Effector CD8-positive, alpha-beta T cell (primary cell): ENCODE measurements at places on chromosomes 3 and 15.

DNA sequence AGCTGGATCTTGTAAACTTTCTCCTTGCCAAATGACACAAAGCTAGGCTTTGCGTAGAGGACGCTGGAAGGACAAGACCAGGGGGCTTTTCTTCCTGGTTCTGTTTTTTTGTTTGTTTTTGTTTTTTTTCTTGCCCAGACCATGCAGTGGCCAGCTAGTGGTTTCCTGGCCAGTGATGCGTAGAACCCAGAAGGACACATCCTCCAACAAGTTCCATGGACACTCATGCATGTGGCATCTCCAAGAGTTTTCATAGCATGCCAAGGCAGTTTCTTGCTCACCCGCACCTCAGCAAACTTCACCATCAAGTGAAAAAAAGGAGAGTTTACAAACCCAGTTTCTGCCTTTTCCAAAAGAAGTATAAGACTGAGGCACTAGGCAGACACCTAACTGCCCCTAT is 46.1 kb upstream of the TMCO5A start:
- DNase-seq = no peak

GRCh38 chr3:55771503-55771902 is 284.4 kb upstream of the WNT5A start:
- DNase-seq = no peak

DNA sequence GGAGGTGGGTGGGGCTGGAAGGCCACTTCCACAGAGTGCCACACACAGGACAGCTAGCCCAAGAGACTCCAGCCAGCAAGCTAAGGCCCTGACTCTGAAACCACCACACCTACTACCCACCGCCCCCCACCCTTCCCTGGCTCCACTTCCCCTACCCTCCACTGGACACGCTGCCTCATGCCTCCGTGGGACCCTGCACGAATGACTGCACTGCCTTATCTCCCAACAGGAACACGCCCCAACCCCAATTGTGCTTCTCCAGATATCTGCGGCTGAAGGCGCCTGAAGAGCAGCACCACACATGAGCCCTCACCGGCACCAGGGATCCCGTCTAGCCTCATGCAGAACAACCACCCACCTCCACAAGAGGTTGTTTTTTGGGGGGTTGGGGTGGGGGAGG is 2.7 kb downstream of the LINGO1 start:
- DNase-seq = no peak

DNA sequence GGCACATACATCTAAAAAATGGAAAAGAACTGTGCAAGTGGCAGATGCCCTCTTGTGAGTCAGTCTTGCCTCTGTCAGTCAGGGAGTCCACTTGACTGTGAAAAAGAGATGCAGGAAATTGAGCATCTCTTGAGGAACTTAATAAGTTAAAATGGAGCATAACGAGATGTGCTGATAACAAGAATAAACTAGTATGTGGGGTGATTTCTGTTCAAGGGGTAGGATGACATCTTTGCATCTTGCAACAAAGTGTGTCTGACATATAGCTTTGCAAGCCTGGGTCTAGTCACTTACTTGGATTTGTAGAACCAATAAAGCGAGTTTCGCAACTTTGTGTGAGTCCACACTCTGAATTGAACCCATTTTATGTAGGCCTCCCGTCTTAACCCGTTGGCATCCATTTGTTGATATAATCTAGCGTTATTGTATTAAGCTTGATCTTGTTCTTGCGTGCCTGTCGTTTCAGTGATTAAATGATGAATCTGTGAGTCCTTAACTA is 2.2 kb downstream of the USP3 start:
- no peak for DNase-seq

DNA sequence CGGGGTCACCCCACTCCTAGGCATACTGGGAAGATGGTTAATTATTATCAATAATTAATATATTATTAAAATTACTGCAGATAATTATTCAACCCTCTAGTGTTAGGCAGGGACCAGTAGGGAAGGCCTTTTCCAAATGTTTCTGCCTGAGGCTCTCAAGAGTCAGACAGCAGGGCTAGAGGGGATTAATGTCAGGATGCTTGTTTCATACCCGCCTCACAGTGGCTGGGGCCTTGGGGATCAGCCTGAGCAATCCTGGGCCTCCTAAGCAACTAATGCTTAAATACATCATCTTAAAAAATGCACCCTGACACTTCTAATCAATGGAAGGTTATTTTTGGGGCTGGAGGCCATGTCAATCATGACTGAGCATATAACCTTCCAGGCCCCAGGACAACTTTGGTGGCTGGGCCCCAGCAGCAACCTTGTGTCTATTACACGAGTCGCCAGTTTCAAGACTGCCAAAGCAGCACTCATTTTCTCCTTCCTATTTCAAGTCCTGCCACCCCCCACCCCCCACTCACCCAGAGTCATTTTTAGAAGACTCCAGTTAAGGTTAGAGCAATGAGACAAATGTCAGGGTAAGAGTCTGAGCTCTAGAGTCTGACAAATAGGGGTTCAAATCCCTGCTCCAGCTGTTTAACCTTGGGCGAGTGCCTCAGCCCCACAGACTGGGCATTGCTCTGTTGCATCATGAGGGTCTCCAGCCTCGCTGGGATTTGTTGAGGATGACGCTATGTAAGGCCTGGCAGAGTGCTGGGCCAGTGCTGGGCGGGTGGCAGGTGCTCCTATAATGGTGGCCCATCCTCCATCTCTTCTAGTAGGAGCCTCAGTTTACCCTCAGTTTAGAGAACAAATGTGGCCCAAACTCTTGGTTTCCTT is 6.1 kb downstream of the AMOTL2 start:
- DNase-seq = no peak

DNA sequence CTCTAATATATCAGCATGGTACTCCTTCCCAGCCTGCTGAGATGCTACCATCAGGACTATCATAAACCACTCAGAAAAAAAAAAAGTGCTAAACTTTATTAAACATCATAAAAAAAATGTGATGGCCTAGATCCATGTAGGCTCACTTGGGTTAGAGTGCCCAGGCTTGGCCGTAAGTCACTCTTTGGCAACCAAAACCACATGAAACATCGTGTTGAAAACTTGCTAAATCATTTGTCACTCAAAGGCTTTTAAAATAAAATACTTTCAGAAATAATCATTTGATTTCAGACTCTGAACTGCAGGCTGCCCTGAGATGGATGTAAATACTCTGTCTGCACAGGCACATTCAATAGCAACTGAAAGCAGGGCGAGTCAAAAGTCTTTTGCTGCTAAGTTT is 78.4 kb upstream of the WNT5A start:
- DNase-seq = no peak

GRCh38 chr15:90866800-90867199 is 1.6 kb upstream of the FURIN start:
- DNase-seq = no peak

DNA sequence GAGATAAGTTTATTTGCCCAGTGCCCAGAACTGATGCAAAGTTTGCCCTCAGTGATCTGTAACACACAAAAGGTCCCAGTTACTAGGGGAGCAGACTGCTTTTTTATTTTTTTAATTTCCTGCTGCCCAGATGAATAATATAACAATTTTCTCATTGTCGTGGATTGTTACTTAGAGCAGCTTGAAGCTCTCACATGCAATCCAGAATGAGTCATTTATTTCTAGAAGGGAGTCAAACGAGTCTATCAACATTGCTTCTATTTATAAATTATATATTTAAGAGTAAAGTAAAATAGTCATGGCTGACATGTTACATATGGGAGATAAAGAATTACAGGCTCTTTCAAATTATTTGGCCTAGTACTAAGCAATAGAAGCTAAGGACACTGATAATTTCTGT is 41.3 kb downstream of the MEIS2 start:
- no peak for DNase-seq

DNA sequence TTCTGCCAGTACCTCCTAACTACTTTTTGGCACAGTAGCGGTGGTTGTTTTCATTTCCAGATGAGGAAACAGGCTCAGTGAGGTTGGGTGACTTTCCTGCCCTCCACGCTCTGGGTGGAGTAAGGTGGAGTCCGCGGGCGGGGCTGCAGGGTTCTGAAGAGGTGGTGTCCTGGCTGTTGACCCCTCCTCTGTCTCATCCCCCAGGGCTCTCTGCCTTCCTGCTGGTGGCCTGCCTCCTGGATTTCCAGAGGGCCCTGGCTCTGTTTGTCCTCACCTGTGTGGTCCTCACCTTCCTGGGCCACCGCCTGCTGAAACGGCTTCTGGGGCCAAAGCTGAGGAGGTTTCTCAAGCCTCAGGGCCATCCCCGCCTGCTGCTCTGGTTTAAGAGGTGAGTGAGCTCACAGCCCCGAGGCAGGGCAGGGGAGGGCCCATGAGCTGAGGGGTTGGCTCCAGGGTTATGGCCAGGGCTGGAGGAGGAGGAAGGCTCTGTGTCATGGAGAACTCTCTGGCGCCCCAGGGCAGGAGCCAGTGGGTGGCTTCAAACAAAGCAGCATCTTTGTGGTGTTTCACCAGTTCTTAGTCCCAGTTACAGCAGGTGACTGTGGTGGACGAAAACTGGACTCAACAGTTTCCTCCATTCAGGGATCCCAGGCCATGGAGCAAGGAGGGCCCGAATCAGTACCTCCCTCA is 10.4 kb downstream of the SLC28A1 start:
- no peak for DNase-seq

DNA sequence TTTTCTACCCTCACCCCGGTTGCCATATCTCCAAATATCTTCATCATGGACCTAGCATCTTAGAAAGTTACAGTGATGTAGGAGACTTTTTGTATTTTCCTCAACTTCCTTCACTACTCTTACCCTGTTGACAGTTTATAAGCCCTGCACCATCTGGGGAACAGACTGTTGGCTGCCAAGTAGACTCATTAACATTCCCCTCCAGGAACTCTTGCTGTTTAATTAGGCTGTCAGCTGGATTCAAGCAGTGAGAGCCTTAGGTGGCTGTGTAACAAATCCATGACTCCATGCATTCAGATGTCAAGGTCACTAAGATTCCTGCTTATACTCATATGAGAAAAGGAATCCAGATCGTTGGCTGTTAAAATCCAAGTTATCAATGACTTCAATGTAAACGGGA is 198.3 kb downstream of the NAALADL2 start:
- DNase-seq = no peak

DNA sequence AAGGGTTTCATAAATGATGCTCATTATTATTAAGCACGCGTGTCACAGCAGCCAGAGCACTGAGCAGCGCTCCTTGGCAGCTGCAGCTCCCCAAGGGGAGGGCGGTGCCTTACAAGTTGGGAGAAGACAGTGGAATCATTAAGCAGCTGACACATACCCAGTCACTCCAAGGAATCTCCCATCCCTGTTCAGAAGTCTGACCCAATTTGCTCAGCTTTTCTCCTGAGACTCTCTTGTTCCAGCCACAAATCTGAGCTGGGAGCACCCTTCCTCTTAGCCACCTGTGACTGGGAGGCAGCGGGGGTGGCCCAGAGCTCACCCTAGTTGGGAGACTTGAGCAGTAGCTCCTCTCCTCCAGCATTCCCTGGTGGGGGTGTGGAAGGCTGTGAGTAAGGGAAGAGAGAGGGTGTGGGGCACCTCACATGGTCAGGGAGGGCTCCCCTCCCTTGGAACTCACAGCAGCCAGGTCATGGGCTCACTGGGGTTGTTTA is 64.3 kb downstream of the DUT start:
- DNase-seq = no peak

DNA sequence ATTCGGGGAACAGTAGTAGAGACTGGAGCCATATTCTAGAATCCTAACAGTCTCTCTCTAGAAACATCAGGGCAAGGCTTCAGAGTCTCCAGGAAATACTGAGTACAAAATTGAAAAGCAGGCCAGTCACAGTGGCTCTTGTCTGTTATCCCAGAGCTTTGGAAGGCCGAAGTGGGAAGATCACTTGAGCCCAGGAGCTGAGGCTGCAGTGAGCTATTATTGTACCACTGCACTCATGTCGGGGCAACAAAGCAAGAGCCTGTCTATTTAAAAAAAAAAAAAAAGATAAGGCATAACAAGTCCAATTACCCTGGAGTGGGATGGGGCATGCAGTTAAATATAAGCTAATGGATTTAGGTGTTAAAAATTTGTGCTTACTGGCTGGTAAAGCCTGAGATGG is 79.0 kb downstream of the SEMA6D start:
- DNase-seq = no peak

GRCh38 chr3:192570821-192571791 is 156.2 kb downstream of the FGF12 start:
- DNase-seq = no peak

GRCh38 chr3:5165698-5166097 is 21.8 kb upstream of the EDEM1 start:
- no peak for DNase-seq

- DNase-seq = no peak
Measured at GRCh38 chr15:68676926-68677325, 98.1 kb downstream of the CORO2B start.

- DNase-seq = no peak
Measured at GRCh38 chr3:156615592-156616173, 58.7 kb upstream of the TIPARP start.

- no peak for DNase-seq
Measured at GRCh38 chr15:68365770-68366169, 66.2 kb downstream of the ITGA11 start.

- DNase-seq = no peak
Measured at GRCh38 chr3:169241630-169241990, 421.9 kb downstream of the MECOM start.

DNA sequence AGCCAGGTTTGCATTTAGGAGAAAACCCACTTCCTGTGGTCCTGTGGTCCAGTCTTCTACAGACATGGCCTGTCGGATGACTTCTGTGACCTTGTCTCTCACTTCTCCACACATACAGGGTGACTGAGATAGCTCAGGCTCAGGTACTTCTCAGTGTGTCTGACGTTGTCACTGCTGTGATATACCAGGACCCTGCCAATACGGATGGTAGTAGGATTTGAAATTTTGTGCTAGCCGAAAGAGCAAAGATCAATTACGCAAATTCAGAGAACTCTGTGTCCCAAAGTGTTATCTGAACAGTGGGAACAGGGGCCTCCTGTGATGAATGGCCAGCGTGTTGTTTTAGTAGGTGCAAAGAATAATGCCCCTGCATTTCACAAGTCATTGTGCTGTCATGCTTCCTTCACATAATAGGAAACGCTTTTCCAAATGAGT is 128.9 kb downstream of the MCTP2 start:
- DNase-seq = no peak

DNA sequence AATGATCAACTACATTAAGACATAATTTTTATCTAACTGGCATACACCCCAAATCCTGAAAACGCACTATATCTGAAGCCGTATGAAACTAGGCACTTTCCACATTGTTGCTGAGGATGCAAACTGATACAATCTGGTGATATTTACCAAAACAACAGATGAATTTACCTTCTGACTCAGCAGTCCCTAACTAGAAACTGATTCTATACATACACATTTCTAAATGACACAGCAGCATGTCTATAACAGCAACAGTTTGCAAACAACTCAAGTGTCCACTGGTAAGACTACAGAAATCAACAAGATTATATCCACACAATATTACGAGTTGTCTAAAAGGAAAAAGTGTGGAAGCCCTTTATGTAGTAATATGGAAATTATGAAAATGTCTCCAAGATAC is 22.9 kb downstream of the SECISBP2L start:
- no peak for DNase-seq

DNA sequence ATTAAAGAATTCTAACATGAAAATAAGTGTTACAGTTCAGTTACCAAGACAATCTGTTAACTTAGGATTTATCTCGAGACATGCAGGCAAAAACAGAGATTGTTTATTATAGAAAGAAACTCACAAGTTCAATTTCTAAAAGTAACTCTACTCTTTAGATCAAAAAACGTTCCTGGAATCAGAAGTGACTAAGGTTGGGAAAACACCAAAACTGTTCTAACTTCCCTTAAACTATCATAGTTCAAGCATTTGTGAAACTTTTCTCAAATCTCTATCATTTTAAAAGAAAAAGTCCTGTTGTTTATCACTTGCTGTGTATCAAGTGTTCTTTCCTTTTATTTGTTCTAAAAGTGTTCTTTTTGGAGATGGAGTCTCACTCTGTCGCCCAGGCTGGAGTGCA is 8.7 kb downstream of the WDR82 start:
- no peak for DNase-seq
